ENCODE measurements at places on chromosomes 7 and 10.

GRCh38 chr7:92244808-92245486 is 767 bp downstream of the KRIT1 start:
- DNase-seq, result peak; percentile 1

- no peak for DNase-seq
These were observed 2.7 kb downstream of the LRRC20 start for GRCh38 chr10:70379581-70380176.

DNA sequence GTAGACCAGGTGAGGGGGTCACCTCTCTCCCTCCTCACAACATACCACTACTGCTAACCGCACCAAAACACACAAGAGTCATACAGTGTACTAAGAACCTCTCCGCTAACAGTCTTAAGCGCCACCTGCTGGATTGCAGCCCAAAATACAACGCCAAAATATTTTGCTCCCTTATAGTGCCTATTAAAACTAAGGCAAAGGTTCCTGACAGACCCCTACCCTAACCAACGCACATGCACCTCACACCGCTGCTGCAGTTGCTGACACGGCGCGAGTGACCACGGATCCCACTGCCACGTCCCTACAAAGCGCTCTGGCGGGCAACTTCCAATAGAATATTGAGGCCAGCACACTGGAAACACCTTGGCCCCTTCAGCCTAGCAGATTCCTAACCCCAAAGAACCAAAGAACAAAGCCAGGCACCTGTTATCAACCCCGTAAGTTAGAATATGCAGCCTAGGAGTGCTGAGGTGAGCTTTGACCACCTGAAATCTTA is 563.6 kb upstream of the SEMA3D start:
- no peak for DNase-seq

DNA sequence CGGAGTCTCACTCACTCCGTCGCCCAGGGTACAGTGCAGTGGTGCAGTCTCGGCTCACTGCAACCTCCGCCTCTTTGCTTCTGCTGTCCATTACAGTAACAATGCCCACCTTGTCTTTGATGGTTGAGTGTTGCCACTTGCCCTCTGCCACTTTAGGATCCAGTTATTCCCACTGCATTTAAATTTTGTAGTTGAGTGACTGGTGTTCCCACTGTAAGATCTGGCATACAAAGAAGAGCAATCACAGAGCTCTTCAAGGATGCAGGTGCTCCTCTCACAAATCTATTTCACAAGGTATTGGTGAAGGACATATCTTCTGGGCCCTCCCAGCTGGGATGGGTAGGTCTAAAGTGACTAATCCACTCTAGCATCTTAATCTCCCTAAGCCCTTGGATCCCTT is 12.6 kb downstream of the PTER start:
- DNase-seq, result no peak

DNA sequence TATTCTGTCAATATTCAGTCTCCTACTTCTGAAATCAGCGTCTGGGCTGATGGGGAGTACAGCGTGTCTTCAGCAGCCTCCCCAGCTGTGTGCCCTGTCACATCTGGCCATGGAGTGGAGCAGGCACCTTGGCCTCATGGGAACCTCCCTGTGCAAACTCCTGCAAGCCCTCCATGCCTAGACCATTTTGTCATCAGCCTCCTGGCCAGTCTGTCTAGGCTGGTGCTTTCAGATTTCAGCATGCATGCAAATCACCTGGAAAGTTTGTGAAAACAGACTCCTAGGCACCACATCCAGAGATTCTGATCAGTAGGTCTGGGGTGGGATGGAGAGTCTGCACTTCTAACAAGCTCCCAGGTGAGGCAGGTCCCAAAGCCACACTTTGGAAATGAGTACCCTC is 26.2 kb upstream of the CCSER2 start:
- no peak for DNase-seq

DNA sequence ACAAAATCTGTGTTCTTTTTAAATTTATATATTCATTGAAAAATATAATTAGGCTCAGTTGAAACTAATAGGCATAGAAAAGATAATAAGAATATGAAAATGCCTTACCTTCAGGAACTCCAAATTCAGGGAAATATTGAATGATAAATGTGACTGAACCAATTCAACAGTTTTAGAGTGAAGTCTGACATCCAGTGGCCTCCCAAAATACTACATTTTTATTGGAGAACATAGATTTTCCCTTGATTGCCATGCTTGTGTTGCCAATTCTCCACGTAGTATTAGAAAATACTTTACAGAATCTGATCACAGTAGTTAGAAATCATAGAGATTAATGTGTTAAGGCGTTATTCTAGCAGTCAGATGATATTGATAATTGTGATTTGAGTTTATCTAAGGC is 1246.7 kb downstream of the GATA3 start:
- DNase-seq, result no peak

DNA sequence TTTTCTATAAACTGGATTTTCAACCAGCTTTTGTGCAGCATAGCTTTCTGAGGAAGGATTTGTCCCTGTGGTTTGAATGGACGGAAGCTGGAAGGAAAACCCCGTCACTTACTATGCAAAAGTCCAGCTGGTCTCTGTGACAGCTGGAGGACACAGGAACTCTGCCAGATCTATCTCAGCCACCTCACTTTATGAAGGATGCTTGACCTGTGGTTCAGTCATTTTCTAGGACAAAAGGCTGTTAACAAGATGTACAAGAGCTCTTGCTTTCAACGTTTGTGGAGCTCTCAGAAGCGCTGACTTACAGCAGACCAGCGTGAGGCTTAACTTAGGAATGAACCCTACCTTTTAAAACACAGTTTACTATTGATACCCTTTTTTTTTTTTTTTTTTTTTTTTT is 90.8 kb downstream of the CREM start:
- DNase-seq, result no peak

DNA sequence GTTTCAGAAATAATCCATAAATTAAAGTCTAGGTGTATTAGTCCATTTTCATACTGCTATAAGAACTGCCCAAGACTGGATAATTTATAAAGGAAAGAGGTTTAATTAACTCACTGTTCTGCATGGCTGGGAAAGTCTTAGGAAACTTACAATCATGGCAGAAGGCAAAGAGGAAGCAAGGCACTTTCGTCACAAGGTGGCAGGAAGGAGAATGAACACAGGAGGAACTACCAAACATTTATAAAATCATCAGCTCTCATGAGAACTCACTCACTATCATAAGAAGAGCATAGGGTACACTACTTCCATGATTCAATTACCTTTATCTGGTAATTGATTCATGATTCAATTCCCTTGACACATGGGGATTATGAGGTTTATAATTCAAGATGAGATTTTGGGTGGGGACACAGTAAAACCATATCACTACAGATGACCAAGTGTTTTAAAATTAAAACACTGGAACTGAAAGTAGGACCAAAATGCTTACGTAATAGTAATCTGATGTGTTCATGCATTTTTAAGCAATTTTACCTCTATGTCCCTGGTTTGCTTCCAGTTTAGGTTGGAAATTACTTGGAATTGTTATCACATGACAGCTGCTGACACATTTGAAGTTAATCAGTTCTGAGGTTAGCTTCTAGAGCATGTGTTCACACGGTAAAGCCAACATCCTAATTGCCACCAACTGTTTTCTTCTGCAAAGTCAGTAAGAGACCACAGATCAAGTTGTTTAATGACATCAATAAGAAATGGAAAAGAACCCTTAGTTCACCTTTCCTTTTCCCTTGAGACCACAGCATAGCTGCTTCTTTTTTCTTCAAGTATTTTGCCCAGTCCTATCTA is 48.4 kb upstream of the SEMA3C start:
- no peak for DNase-seq

GRCh38 chr7:7183838-7184463 is 1.6 kb downstream of the C1GALT1 start:
- no peak for DNase-seq

DNA sequence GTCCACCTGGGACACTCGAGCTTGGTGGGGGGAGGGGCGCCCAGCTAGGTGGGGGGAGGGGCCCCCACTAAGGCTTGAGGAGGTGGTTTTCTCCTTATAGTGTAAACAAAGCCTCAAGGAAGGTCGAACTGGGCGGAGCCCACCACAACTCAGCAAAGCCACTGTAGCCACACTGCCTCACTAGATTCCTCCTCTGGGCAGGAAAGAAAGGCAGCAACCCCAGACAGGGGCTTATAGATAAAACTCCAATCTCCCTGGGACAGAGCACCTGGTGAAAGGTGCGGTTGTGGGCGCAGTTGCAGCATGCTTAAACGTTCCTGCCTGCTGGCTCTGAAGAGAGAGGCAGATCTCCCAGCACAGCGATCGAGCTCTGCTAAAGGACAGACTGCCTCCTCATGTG is 133.1 kb downstream of the SNX13 start:
- no peak for DNase-seq

- DNase-seq, result no peak
These were observed 1135.4 kb downstream of the XPNPEP1 start for GRCh38 chr10:108787932-108788331.

DNA sequence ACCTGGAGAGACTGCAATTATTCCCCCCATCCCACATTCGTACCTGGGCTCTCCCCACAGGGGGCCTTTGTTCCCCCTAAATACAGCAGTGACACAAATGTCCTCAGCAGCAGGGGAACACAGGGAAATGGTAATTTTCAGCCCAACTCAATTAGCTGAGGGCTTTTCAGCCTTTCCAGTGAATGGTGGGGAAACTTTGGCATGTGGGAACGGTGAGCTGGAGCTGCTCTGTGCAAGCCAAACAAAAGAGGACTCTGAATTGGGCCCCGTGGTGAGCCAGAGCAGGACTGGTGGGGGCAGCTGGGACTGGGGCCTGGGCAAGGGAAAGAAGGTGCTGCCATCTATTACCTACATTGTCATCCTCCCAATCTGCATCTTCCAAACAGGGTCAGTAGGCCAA is 51.0 kb downstream of the FBXW4 start:
- DNase-seq, result no peak

DNA sequence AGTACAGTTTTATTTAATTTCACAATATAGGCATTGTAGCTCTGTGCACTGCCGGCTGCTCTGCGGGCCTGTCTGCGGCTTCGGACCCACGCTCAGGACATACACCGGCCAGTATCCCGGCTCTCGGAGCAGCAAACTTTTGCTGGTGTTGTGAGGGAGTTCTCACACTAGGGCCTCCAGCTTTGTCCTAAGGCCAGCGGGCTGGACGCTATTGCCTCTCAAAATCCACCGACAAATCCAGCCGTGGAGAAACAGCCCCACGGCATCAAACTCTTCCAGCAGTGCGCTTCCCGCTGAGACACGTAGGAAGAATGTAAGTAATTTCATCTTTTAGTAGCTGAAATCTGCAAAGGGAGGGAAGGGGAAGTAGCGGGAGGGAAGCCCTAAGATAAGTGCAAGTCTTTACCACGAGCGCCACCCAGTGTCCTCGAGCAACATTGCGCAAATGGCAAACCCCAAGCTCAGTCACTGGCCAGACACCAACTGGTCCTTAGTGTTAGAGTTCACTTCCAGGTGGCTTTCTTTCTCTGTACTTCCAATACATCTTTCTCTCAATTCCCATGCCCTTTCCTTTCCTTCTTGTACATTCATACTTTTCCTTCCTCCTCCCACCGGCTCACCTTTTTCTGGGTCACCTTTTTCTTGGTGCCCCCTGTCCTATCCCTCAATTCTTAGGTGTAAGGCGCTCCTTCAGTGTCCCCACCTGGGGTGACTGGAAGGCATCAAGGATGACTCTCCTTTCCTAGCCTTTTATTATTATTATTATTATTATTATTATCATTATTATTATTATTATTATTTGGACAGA is 3.0 kb upstream of the DLX5 start:
- peak; percentile 33 for DNase-seq

DNA sequence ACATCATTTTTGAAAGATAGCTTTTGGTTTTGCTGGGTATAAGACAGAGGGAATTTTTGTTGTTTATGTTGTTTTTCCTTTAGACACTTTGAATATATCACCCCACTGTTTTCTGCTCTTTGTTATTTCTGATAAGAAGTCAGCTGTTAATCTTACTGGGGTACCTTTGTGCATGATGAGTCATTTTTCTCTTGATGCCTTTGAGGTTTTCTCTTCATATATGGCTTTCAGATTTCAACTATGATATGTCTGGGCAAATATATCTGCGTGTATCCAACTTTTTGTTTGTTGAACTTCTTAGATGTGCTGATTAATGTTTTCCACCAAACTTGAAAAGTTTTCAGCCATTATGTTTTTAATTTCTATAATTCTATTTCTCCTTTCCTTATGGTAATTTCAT is 208.6 kb upstream of the TMEM72 start:
- no peak for DNase-seq

DNA sequence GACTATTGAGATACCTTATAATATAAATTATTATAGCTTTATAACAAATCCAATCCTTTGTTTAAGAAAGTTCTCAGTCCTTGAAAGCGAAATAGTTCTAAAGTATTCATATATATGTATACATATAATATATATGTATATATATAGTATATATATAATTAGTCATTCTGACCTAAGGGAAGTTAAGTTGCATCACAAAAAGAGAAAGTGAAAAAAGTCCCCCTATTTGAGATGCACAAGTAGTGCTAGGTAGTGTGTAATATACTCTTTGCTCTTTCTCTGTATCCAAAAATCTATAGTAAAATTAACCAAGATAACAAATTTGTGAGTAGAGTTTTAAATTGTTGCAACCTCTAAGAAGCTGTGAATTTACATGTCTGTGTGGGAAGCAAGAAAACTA is 13.3 kb upstream of the IFIT1B start:
- no peak for DNase-seq

- DNase-seq, result no peak
These were observed 2.3 kb upstream of the CYTH3 start for GRCh38 chr7:6274743-6275142.

- no peak for DNase-seq
These were observed 191.4 kb downstream of the KLF6 start for GRCh38 chr10:3593611-3594010.

DNA sequence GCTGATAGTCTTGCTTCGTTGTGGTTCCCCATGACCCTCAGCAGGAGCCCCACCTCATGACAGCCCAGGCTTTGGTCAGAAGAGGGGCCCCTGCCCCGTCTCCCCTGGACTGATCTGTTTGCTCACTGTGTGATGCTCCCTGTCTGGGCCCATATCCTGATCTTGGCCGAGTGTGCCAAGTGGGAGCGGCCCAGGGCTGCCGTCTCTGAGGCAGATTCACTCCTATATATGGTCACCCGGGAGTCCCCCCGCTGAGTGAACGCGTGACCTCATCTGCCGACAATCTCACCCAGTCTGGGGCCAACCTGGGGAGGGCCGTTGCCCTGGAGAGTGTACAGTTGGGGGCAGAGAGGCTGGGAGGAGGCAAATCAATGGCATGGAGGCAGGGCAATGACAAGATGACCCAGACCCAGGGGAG is 34.5 kb downstream of the PPIF start:
- DNase-seq, result no peak

- DNase-seq, result no peak
These were observed 35.0 kb downstream of the LHPP start for GRCh38 chr10:124496620-124497019.

GRCh38 chr10:131015271-131015670 is 296.2 kb downstream of the TCERG1L start:
- no peak for DNase-seq

- DNase-seq, result no peak
These were observed 254.7 kb upstream of the NFE2L3 start for GRCh38 chr7:25897261-25897782.

DNA sequence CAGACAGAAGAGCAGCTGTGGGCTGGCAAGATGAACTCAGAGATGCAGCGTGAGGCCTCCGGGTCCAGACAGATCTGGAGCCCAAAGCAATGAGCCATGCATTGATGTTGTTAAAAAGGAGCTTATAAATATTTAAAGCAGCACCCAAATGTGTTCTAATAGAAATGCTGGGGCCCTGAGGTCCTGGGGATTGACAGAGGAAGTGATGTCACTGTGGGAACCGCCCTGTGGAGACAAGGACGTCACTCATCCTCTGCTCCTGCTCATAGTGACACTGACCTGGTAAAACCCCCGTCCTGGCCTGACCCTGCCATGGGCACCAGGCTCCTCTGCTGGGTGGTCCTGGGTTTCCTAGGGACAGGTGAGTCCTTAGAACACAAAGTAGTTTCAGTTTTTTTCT is 197.0 kb upstream of the PRSS58 start:
- DNase-seq, result no peak
